Osteocyte (in vitro differentiated cells): ENCODE measurements at places on chromosomes 6 and 20. TPM values are rescaled to one million over a fixed set of nuclear protein-coding genes. Genes with fewer than 3 reads are reported as not detected.

DNA sequence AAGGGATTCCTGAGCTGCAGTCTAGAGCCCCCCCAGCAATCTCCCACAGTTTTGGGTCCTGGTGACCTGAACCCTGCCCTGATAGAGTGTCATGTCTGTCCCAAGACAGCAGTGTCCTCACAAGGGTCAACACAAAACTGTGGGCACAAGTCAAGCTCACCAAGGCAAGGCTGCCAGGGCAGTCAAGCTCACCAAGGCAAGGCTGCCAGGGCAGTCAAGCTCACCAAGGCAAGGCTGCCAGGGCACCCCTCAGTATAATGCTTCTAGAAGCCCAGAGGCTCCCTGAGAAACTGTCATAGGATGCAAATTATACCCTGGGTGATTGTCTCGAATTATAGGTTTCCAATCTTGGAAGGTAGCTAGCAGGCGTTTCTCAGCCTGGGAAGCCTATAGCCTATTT is 108.5 kb downstream of the NFATC2 start:
- DNase-seq = no peak

GRCh38 chr20:965956-966355 is 36.2 kb downstream of the RSPO4 start:
- DNase-seq = no peak

DNA sequence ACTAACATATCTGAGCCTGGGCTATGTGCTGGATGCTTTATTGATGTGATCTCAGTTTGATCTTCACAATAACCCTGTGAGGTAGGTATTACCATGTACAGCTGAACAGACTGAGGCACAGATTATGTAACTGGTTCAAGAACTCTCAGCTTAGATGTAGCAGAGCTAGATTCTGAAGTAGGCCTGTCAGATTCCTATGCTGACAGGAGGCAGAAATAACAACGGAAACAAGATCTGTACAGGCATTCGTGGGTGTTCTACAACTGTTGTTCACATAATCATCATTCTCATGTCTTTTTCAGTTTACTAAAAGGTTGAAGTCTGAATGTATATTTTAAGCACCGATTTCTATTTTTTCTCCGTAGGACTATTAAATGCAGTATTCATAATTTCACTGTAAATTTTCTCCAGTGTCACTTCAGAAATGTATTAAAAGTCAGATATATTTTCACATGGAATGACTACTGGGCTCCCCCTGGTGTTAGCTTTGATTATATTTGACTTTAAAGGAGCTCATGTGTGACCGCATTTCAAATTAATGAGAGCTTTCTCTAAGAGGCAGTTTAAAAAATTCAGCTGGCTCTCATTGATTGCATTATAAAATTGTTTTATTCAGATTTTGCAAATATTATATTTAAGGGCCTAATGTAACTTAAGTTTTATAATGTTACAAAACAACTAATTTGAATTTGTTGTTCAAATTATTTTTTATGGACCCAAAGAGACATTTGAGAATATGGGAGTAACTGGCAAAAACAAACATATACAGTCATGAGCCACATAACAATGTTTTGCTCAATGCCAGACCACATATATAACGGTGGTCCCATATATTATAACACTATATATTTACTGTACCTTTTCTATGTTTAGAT is 36.4 kb upstream of the SLC17A4 start:
- DNase-seq = no peak

PRDM13 gene
- total RNA-seq = not detected in 2 replicates

GRCh38 chr20:50242178-50242514 is 51.5 kb downstream of the CEBPB start:
- DNase-seq = no peak

DNA sequence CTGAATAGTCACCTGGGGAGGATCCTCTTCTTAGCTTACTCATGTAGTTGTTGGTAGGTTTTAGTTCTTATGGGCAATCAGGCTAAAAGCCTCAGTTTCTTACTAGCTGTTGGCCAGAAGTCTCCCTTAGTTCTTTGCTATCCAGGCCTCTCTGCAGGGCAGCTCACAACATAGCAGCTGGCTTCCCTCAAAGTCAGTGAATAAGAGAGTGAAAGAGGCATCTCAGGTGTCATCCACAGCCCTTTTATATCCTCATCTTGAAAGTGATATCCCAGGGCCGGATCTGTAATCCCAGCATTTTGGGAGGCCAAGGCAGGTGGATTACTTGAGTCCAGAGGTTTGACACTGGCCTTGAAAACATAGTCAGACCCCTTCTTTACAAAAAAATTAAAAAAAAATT is 42.1 kb upstream of the FOXA2 start:
- no peak for DNase-seq

DNA sequence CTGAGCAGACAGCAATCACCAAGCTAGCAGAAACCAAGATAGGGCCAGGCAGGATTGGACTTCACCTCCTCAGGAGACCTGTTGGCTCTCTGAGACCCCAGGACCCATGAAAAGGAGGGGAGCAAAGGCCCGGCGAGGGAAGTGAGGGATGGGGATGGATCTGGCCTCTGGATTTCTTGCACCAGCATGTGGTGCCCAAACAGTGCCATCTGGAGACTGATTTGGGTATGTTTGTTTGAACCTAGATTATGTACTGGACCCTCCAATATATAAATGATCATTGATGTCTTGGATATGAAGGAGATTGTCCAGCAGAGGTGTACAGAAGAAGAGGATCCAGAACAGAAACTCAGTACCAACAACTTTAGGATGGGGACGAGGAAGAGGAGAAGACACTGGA is 83.4 kb upstream of the LY86 start:
- no peak for DNase-seq

DNA sequence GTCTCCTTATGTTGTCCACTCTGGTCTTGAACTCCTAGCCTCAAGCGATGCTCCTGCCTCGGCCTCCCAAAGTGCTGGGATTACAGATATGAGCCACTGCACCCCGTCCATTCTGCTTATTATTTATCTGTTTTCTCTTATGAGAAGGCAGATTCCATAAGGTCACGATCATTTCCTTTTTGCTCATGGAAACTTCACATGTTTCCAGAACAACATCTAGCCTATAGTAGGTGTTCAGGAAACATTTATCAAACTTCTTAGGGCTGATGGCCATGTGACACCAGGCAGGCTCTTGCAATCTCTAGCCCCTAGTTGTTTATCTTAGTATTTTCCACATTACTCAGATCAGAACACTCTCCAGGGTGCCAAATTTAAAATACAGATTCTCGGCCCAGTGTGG is 61.2 kb downstream of the ZFP64 start:
- DNase-seq = peak; percentile 10

RIPOR2 gene
- total RNA-seq = 4.8 and 6.3 TPM in 2 replicates

GRCh38 chr6:26172608-26172968 is 85.4 kb downstream of the HFE start:
- DNase-seq = no peak

- DNase-seq = no peak
These were observed 100.0 kb downstream of the CD24 start for GRCh38 chr6:106874481-106874880.

DNA sequence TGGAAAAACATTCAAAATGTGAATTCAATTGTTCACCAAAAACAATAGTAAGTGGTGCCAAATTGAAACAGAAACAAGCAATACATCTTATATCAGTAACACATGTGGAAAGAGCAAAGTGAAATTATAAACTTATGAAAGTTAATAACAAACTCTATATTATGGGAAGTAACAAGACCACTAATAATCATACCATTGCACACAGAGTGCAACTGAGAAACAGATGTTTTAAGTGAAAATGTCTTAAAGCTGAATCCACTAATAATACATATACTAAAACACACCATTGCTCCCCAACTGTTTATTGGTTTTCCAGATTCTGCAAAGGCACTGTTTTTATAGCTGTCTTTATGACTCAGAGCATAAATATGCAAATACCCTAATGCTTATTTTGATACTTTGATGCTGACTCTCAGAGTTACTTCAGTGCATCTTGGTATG is 292.3 kb downstream of the RFPL4B start:
- no peak for DNase-seq

ID1 gene
- 8.2 TPM in 2 replicates for total RNA-seq

TUBB1 gene
- total RNA-seq = not detected in 2 replicates

GRCh38 chr6:36920049-36920448 is 34.3 kb downstream of the C6orf89 start:
- DNase-seq = no peak

DNA sequence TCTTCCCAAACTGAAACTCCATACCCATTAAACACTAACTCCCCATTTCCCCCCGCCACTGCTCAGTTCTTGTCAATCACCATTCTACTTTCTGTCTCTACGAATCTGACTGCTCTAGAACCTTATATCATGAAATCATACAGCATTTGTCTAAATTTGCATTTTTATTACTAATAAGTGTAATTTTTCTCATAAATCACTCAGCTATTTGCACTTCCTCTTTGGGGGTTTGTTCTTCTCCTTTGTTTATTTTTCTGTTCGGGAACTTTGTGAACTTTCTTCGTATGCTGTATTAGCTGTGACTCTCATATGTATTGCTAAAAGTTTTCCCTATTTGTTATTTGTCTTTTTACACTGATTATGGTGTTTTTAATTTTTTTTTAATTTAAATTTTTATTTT is 152.2 kb downstream of the SLC16A10 start:
- no peak for DNase-seq

- no peak for DNase-seq
These were observed 30.4 kb downstream of the KCNQ5 start for GRCh38 chr6:72651967-72652956.

- DNase-seq = no peak
These were observed 29.2 kb downstream of the TFEB start for GRCh38 chr6:41705996-41706835.

- DNase-seq = no peak
These were observed 113.7 kb upstream of the DTNBP1 start for GRCh38 chr6:15776458-15776980.

DNA sequence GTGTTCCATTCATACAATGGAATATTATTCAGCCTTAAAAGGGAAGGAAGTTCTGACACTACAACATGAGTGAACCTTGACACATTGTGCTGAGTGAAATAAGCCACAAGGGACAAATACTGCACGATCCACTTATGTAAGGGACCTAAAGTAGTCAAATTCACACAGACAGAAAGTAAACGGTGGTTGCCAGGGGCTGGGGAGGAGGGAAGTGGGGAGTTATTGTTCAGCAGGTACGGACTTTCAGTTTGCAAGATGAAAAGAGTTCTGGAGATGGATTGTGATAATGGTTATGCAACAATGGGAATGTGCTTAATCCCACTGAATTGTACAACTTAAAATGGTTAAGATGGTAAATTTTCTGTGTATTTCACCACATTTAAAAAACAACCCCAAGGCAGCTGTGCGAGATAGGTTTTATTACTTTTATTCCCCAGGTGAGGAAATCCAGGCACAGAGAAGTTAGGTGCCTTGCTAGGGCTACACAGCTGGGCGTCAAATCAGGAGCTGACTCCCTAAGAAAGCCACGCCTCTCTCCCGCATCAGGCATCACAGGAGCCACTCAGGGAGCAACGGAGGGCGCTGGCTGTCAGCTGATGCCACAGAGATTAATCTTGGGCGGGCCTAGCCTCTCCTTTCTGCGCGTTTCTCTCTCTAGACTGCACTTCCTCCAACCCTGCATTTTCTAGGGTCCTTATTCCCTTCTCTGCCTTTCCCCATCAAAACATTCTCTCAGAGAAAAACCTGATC is 9.3 kb upstream of the TRAF3IP2 start:
- DNase-seq = no peak

- no peak for DNase-seq
These were observed 146.3 kb upstream of the RNF24 start for GRCh38 chr20:4161401-4162251.

DNA sequence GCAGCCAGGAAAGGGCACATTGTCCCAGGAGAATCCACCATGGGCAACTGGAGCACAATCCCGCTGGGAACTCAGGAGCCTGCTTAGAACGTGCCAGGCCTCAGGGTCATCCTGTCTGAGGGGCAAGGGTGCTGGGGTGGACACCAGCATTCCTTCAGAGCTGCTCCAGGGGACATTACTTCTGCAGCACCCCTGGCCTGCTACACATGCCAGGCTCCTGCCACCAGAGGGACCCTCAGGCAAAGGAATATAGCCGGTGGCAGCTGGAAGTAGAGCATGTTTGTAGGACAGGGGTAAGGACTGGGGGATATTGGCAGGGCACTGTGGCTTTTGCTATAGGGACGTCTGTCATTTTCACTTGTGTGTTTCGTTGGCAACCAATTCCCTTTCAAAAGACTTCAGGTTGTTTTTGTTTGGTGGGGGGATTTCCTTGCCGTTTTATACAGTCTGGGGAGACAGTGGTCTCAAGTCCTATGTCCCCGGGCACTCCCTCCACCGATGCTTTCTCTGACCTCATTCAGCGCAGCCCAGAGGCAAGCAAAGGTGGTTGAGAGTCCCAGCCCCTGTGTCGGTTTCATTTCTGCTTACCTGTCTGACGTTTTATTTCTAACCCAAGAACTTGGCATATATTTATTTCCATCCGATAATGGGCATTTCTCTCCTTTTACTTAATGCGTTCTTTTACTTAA is 130.8 kb downstream of the JPH2 start:
- DNase-seq = peak; percentile 72

DNA sequence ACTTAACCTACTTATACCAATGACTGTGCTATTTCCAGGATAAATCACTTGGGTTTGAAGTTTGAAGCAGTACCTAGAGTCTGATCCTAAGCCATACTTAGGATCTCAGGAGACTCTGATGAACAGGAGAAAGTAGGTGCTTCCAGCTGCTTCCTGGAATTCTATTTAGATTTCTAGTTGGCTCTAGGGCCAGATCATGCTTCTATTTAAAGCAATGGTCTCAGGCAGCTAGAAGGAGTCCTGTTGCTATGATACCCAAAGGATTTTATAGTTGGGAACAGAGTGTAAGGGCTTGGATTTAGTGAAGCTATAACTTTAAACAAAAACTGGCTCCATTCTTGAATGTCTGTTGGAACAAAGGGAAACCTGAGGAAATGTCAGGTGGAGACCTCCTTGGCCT is 52.4 kb upstream of the TINAG start:
- no peak for DNase-seq

DNA sequence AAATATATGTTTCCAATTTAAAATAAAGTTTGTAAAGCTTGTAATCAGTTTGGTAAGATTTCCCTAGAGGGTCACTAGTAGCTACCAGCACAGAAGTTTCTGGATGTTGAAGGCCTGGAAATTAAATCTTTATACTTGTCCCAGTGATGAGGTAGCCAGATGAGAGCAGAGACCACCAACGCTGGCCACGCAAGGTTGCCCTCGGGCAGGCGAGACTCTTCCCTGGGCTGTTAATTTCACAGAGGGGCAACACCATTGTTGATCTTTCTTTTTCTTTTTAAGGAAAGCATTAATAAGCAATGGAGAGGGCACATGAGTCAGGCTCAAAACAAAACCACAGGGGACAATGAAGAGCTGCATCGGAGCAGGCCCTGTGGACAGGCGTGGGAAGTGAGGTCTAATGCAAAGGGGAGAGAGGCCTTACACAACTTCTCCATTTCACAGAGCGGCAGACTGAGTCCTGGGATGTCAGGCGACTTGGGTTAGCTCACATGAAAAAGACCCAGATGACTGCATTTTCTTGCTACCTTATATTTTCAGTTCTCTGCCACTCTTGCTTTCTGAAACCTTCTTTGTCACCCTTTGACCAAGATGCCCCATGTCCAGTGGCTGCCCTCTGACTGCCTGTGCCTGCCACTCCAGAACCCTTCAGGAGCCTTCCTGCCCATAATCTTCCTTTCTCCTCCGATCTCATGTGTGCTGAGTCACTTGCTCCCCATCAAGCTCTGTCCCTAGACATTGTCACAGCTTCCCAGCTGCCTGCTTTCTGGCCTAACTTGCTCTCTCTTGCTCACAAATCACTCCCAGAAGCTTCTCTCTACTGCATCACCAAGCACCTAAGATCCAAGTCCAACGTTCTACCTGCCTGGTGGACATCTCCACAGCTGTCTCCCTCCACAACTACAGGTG is 107.7 kb upstream of the CDYL start:
- DNase-seq = peak; percentile 60
